ENCODE measurements at places on chromosomes 16 and 17.

DNA sequence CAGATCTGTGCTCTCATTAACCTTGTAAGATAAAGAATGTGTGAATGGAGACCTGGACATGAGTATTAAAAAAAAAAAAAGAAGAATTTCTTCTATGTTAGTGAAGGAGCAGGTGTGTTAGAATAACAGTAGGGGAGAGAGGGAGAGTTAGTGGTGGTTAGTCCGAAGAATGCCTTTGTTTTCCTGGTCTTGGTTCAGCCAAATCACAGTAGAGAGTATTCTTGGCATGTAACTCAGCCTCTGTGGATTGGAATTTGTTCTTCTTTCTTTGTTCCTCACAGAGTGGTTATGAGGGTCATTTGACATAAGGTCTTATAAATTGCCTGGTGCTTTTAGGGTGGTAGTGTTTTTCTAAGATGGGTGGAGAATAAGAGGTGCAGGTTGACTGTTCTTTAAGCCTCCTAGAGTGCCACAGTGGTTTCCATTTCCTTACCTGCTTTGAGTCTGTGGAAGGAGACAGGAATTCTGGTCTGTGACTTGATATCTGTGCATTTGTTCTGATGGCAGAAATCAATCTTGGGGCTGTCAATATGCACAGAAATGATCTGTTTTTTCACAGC, 17.6 kb downstream of the NUP93 start:
- DNase-seq: no peak

DNA sequence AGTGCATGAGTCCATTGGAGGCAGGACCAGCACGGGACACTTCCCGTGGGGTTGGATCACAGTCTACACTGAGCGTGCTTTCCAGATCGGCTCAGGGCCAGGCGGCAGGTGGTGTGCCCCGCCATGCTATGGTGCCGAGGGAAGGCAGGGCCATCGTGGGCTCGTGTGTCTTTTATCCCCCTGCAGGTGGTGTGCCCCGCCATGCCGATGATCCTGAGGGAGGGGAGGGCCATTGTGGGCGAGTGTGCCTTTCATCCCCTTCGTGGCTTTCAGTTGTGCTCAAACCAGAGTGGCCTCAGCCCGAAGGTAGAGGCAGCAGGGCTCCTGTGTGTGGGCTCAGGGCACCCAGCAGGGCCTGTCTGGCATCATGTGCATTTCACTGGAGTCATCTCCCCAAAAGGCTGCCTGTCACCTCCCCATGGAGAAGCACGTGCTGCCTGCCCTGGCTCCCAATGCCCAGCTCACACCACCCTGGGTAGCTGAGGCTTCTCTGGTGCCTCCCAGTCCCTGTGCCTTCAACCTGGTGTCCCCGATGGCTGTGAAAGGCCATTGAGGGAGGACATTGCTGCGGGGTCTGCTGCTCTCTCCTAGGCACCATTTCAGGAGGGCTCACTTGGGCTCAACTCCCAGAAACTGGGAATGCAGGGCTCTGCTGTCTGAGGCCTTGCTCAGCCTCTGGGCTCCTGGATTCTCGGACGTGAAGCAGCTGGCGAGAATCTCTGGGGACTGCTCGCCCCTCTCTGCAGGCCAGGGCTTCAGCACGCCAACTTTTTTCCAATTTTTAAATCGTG, 207.6 kb downstream of the NPIPB11 start:
- no peak for DNase-seq

GRCh38 chr16:55015181-55015913, 84.7 kb downstream of the IRX5 start:
- no peak for DNase-seq

DNA sequence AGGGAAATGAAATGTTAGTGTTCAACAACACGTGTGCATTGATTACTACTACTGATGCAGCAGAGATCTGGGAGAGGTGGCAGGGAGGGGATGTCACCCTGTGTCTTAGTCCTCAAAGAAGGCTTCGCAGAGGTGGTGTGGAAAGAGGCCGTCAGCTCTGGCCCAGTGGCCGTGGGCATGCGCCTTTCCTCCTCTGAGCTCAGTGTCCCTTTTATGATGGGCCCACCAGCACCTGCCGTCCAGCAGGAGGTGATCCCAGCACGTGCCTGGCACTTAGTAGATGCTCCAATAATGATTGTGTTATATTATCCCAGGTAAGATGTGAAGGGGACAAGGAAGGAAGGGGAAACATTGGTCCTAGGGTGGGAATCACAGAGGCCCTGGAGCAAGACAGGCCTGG, 106.2 kb downstream of the CLEC16A start:
- no peak for DNase-seq

DNA sequence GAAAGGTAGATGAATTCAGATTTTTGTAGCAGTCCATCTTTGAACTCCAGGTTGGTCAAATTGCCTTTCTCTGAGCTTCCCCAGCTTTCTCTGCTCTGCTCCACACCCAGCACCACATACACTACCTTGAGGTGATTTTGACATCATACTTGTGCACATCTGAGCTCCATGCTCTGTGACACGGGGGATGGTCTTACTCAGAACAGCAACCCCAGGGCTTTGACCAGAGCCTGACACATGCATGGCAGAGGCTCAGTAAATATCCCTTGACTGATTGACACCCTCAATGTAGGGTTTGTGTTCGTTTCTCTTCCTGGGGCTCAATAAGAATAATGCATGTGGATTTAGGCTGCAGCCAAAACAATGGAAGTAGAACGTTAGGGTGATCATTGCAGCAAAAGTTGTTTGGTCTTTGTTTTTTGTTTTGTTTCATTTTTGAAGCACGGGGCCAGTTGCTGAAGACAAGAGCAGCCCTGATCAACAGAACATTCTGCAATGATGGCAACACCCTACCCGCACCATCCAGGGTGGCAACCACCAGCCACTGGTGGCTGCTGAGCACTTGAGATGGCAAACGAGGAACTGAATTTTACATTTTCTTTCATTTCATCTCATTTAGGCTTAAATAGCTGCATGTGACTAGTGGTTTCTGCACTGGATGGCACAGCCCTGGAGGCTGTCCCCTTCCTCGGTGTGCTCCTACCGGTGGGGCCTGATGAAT, 224.8 kb upstream of the TNRC6C start:
- peak; percentile 10 for DNase-seq

- DNase-seq: no peak
Observed at GRCh38 chr17:46795379-46795952, 23.0 kb downstream of the WNT3 start.

- DNase-seq: no peak
Observed at GRCh38 chr17:27848931-27849330, 44.2 kb downstream of the LYRM9 start.

DNA sequence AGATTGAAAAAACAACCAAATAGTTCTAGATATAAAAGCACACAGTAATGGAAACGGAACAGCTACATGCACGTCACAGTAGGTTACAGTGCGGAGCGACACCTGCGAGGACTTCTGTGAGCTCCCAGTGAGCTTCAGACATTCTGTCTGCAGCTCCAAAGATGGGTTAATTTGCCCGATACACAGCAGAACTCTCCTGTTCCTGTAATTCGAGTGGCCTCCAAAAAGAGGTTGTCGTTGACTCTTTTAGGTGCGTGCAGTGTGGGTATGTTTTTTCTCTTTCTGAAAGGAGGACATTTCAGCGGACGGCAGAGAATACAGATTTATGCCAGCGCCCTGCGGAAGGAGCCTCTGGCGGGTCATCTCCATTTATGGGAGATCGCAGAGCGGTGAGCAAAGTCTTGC, 2.9 kb downstream of the OR1F1 start:
- DNase-seq: no peak

DNA sequence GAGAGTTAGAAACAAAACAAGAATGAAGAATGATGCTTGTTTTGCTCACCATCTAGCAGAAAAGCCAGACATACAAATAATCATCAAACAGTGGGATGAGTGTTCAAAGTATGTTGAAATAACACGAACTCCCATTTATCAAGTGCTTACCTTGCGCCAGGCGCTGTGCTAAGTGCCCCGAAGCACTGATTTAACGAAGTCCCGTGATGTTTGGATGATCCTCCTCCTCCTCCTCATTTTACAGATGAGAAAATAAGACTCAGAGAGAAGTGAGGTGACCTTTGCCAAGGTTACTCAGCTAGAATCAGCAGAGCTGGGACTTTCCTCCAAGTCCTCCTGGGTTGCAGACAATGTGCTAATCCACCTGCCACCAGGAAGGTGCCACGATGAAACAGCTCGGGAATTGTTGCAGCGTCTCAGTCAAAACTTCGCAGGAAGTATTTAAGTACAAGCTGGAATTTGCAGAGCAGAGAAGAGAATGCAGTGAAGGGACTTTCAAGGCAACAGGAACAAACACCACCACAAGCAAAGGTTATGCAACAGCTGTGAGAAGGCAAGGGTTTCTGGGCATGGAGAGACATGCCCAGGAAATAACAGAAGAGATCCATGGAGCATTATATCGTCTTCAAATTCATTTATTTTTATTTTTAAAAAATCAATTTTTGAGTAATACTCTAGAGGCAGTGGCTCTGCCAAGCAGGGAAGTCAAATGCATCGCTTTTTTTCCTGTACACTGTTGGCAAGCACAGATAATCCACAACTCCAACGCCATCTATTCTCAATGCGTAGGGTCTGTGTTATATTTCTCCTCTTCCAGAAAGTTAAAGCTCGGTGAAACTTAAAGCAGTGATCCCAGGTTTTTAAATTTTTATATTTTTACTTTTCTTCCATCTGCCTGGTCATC, 11.1 kb downstream of the PRCD start:
- DNase-seq: no peak

DNA sequence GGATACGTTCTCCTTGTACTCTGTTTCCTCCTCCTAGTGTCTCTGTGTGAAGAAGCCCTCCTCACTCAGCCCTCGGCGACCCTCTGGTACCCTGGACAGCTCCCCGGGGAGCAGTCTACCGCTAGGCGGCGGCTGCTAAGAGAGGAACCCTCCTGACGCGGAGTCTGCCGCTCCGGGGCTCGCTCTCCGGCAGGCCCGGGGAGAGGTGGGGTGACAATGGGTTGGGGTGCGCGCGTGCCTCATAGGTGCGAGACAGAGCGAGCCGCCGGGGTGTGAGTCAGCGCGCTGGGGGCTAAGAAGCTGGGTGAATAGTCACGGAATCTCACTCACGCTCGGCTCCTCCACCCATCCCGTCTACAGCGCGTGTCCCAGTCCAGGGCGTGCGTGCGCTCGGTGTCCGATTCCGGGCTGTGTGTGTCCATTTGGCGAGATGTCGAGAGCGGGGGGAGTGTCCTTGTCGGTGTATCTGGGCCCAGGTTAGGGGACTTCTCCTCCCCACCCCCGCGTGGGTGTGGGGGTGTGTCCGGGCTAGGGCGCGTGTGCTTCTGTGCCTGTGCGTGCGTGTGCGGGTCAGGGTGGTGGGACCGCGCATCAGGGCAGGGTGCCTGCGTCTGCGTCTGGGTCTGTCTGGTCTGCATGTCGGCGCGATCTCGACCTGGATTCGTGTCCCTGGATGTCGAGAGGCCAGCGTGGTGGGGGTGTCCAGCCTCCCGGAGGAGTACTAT, 577 bp upstream of the HS3ST2 start:
- peak; percentile 56 for DNase-seq

- no peak for DNase-seq
Observed at GRCh38 chr17:64183815-64184214, 53.9 kb upstream of the ERN1 start.

- no peak for DNase-seq
Observed at GRCh38 chr16:75027520-75028300, 28.9 kb downstream of the ZNRF1 start.

- no peak for DNase-seq
Observed at GRCh38 chr16:76121636-76122035, 155.6 kb upstream of the CNTNAP4 start.

DNA sequence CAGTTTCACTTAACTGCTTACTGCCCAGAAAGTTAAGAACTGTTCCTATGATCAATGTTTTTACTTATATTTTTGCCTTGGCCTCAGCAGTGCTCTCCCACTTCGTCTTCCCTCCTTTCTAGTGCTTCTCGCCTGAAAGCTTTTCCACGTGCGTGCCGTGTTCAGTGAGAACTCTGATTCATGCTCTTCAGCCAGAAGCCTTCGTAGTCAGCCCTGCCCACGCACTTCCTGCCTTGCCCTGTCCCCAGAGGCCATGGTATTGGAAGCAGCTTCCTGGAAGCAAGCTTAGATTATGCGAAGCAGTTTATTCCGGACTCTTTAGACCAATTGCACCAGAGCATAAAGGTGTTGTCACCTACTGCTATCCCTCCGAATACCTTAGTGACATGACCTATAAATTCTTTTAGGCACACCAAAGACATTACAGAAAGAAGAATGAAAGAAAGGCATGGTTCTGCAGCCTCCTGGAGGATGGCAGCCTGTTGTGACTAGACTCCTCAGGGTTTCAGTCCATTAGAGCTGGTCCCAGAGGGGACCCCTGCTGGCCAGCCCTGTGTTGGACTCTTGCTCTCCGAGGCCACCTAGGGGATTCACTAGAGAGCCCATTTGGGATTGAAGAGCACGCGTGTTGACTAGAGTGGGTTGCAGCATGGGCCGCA, 105.2 kb downstream of the RPTOR start:
- DNase-seq: peak; percentile 86

GRCh38 chr17:27327871-27328270, 34.0 kb downstream of the WSB1 start:
- no peak for DNase-seq

Data from D341Med (cell line).